ENCODE measurements at places on chromosomes 5 and 9.

GRCh38 chr5:177508221-177508611, 1.4 kb downstream of the DOK3 start:
- DNase-seq, result no peak

GRCh38 chr5:127420758-127421157, 96.7 kb upstream of the PRRC1 start:
- DNase-seq, result no peak

DNA sequence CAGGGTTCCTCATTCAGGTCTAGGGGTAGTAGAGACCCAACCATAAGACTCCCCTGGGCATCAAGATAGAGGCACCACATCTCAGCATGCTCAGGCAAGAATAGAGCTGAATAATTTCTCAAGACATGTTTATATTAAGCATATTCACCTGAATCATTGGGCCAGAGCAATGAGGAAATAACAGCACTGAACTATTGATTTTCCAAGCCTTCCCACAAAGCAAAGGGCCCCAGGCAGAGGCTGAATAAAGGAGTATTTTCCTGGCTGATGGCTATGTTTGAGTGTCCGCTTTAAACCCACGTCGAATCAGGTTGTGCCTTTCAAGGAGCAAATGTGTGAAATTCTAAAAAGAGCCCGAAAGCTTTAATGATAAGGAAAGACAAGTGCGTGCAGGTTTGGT, 129.2 kb downstream of the HSD17B3 start:
- DNase-seq, result no peak

GRCh38 chr5:68460147-68460798, 244.7 kb downstream of the PIK3R1 start:
- peak; percentile 17 for DNase-seq

DNA sequence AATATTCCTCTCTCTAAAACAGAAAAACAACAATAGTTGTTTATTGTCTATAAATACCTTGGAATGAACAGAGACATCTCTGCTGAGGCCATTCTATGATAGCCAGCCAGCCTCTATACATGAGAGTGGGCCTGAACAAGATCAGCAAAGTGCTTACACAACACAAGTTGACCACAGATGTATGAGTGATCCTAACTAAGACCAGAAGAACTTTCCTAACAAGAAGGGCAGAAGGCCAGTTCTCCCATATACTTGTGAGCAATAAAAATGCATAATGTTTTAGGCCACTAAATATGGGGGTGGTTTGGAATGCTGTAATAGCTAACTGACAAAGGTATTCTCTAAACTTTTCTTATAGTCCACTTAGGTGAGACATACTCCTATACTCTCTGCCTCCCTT, 345.7 kb downstream of the SPATA31D1 start:
- DNase-seq, result no peak

- no peak for DNase-seq
These were observed 68.2 kb downstream of the DOCK2 start for GRCh38 chr5:169705322-169705721.

- DNase-seq, result no peak
These were observed 30.8 kb upstream of the SLC12A2 start for GRCh38 chr5:128052780-128053179.

- DNase-seq, result no peak
These were observed 344.6 kb downstream of the PDE4D start for GRCh38 chr5:59548807-59549357.

GRCh38 chr5:158224253-158224652, 365.3 kb upstream of the CLINT1 start:
- no peak for DNase-seq

- DNase-seq, result no peak
These were observed 29.5 kb downstream of the GNAQ start for GRCh38 chr9:78001946-78002731.

Data from stimulated activated CD4-positive, alpha-beta T cell treated with anti-CD3 and anti-CD28 coated beads, Interleukin-2, amount 100 ng/mL, for 24 hours (primary cell).